ENCODE measurements at places on chromosomes 13 and 19.

- no peak for DNase-seq
Measured at GRCh38 chr13:110269509-110270185, 37.3 kb downstream of the COL4A1 start.

- DNase-seq = no peak
Measured at GRCh38 chr19:51166846-51167490, 24.9 kb downstream of the SIGLEC7 start.

DNA sequence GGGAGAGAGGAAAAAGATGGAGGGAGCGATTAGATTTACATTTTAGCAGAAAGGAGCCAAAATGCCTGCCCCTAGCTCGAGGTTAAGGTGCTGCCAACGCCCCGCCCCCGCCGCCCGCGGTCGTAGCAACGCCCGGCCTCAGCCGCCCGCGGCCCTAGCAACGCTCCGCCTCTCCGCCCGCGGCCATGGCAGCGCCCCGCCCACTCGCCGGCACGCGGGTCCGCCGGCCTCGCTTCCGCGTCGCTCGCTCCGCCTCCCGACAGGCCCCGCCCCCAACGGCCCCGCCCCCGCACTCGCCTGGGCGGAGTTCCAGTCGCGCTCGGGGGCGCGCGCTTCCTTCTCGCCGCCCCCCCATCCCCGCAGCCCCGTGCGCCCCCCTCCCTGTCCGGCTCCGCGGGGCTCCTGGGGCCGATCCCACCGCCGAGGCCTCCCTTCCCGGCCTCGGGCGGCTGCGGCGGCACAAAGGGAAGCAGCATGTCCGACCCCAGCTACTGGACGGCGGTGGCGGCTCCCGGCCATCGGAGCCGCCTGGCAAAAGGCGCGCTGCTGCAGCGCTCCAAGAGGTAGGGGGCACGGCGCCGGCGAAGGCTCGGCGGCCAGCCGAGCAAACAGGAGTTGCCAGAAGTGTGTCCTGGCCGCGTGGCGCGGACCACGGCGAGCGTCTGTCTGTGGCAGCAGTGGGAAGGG lies 20.3 kb downstream of the MAST3 start:
- DNase-seq = peak; percentile 93

DNA sequence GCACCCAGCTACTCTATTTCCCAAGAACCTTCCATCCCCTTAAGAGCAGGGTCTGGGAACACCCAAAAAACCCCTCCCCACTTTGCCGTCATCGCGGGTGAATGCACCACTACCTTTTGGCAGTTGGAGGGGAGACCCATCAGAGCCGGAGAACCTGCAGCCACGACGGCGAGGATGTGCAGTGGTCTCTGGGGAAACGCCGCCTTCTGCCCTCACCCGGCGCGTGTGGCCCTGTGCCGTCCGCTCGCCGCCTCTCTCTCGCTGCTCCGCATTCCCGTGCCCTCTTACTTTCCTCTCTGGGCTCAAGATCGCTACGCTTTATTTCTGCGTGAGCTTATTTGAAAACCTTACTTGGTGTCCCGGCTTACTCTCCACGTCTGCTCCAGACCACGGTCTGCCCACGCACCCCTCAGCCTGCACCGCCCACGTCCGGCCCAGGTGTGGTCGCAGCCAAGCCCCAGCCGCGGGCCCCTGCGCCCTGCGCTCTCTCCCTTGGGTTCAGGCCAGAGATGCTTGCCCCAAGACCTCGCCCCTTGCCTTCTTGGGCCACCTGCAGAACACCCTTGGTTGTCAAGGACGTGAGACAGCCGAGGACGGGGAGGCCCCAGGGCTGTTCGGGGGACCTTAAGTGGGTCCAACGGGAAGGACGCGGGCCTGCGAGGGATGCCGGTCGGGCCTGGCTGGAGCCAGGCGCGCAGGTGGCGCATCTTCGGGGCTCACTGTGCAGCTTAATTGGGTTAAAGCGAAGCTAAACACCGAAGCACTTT lies 2.0 kb upstream of the MAB21L1 start:
- no peak for DNase-seq

GRCh38 chr13:32022311-32022710 lies 9.3 kb upstream of the FRY start:
- DNase-seq = no peak

- DNase-seq = no peak
Measured at GRCh38 chr19:53045536-53045935, 996 bp downstream of the ERVV-2 start.

DNA sequence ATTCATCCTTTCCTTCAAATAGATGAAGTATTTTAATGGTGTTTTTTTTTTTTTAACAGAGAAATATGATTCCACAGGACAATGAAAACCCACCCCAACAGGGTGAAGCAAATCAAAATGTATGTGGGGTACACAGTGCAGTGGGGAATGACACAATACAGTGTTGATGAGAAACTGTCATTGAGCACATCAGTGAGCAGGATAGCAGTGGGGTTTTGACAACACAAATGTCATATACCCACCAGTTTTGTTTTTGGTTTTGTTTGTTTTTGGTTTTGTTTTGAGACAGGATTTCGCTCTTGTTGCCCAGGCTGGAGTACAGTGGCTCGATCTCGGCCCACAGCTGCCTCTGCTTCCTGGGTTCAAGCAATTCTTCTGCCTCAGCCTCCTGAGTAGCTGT lies 29.2 kb downstream of the ZNF844 start:
- no peak for DNase-seq

GRCh38 chr13:43058318-43058674 lies 34.9 kb downstream of the DNAJC15 start:
- DNase-seq = no peak

DNA sequence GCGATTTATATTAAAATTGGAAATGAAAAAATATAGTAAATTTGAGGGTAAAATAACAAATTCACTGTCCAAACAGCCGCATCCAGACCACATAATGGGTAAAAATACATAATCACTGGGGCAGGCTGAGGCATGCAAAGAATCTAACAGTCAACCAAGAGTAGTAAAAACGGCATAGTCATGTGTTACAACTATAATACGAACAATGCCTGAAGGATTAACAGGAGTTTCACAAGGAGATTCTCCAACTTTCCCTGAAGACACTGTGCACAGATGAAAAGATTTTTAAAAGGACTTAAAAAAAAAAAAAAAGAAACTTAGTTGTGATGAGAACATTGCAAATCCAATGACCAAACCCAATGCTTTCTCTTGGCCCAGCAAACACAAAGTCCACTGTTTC lies 20.4 kb upstream of the ATXN8OS start:
- no peak for DNase-seq

GRCh38 chr13:44104197-44104490 lies 224.4 kb downstream of the LACC1 start:
- DNase-seq = no peak

GRCh38 chr13:73991384-73991783 lies 142.8 kb downstream of the KLF12 start:
- no peak for DNase-seq

DNA sequence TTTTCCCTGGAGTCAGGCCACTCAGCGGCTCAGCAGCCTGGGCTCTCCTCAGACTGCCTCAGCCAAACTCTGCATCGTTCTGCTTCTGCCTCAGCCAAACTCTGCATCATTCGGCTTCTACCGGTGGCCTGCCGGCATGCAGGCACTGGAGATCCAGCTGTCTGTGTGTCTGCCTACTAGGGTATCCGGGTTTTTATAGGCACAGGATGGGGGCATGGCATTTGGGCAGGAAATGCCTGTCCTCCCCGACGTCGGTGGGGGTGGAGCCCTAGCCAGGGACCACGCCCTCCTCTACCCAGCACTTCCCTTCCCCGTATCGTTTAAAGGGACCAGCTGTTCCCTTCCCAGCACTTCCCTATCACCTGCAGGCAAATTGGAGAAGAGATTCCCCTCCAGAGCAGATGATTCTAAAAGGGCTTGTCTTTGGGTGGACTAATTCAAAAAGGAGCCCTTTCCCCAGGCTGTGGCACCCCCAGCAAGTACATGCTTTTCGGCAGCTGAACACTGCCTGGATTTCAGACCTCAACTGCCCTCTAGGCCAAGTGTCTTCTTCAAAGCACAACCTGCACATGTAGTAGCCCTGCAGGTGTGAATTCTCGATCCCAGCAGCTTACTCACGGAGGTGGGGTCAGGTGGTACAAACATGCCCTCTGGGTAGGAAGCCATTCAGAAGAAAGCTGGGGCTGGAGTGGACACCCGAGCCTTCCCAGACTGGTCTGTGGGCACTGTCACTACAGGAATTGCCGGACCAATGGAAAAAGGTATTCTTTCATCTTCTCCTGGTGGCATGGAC lies 25.4 kb upstream of the GPR12 start:
- DNase-seq = peak; percentile 38

DNA sequence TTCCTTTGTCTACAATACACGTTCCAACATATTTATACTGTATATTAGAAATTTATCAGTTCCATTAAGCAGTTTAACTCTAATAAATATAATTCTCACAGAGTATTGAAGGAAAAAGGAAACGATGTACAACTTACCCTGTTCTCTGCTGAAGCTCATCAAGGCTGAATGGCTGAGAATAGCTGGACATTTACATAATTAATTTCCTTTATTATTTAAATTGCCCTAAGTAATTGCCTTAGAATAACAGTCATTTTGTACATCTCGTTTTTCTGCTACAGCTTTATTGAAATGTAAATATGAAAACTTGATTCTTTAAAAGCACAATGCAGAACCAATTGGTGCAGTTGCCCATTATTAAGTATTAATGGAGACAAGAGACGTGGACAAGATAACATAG lies 648.3 kb upstream of the ATXN8OS start:
- no peak for DNase-seq

GRCh38 chr13:25214491-25215252 lies 42.6 kb upstream of the AMER2 start:
- no peak for DNase-seq

DNA sequence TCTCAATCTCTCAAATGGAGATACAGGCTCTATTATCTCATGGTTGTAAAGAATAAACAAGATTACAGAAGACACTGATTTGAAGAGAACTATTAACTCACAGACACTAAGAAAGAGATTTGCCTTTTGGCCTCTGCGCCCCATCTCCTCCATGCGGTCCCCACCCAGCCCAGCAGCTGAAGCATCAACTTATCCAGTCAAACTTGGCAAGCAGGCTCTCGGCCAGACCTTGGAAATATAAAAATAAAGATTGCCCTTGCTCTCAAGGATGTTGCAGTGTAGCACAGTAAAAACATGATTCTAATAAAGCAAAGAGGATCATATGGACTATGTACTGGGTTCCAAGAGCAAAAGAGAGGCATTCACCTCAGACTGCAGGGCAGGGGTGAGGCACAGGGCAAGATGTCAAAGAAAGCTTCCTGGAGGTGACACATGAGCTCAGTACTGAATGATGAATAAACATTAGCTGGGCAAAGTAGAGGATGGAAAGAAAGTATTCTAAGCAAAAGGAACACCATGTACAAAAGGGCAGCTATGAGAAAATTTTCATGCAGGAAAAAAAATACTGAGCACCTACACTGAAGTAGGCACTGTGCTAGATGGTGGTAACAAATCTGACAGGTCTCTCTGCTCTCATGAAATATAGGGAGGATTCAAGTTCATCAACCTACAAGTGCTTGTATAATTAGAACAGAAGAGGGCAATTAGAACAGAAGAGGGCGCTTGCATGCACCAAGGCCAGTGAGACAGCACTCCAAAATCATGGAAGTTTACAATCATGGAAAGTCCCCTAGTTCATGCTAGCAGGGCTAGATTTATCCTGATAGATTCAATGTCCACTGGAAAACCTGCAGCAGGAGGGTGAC lies 85.0 kb downstream of the SACS start:
- DNase-seq = no peak

GRCh38 chr13:58343076-58343475 lies 711.5 kb downstream of the PCDH17 start:
- DNase-seq = no peak

DNA sequence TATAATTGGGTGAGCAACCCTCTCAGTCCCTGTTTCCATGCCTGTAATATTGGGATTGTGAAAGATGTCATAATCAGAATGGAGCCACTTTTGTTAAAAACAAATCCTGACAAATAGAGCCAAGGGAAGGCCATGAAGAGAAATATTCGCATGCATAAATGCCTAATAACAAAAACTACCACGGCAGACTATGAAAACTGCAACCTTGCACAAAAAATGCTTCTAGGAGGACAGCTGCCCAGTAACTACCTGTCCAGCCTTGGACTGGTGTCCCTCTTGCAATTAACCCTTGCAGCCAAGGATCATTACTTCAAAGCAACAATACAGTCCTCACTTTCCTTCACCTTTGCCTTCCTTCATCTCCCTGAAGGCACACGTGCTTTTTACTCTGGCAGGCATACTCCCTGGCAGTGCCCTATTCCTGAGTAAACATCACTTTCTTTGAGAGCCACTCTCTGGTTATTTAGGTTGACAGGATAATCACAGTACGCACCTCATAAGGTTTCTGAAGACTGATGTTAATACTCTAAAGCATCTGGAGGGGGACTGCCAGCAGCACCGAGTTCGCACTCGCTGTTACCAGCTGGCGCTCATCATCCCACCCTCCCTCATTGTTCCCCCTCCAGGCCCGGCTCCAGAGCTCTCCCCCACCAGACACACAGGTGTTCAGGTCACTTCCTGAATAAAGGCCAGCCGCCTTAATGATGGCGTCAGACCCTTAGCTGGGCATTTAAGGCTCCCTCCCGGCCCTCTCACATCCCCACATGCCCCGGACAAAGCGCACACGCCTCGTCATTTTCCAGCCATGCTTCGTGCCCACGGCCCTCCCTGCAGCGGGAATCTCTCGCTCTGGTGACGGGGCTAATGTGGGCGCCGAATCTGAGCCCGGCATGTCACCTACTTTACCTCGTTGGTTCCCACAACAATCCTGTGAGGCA lies 57.3 kb downstream of the CDADC1 start:
- DNase-seq = no peak

GRCh38 chr13:59790626-59791025 lies 373.1 kb downstream of the DIAPH3 start:
- no peak for DNase-seq

DNA sequence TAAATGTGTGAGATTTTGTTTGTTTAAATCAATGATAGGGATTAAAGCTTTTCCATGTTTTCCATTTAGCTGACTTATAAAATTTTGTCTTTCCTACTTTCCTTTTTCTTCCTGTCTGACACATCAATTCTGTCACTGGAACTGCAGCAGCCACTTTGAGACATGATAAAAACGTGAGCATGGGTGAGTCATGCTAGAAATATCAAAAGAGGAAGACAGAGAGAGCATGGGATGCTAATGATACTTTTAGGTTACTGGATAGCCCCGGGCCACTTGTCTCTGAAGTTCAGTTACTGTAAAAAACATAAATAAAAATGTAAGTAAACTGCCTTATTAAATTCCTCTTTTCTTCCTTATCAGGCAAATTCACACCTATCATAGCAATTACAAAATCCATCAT lies 1332.0 kb upstream of the PCDH20 start:
- no peak for DNase-seq

GRCh38 chr13:112346173-112346898 lies 29.8 kb upstream of the SPACA7 start:
- DNase-seq = no peak

- DNase-seq = no peak
Measured at GRCh38 chr19:52190487-52191293, 838 bp downstream of the PPP2R1A start.
